WTC11 (cell line): ENCODE measurements at places on chromosomes 6 and 20. TPM values are rescaled to one million over a fixed set of nuclear protein-coding genes. Genes with fewer than 3 reads are reported as not detected.

- peaks cover 75% of the 10 kb centered on the region for H3K4me1 ChIP-seq
- no peaks in the 10 kb centered on the region for H3K36me3 ChIP-seq
- no peak for DNase-seq
- no peak overlapping the region for H3K4me3 ChIP-seq
Measured at GRCh38 chr6:136960781-136961180, 38.7 kb downstream of the SLC35D3 start.

The PRL gene
- not detected in 3 replicates for total RNA-seq

The LPA gene
- 0.60 to 0.66 TPM (median 0.61 TPM) in 3 replicates for total RNA-seq

DNA sequence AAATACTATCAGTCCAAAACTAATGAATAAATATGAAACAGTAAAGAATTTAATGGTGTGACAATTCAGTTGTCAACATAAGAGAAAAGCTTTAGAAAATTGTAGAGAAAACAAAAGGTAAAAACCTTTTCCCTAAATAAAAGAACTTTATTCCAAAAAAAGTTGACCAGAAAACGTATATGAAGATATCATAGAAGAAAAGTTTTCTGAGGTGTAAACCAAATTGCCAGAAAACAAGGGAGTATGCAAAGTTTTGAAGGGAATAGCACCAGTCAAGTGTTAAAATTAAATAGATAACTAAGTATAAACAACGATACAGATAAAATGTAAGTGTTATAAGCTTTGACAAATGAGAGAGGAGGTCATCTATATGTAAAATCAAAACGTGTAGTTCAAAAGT, 104.9 kb downstream of the HIVEP1 start:
- DNase-seq, result no peak
- H3K27ac ChIP-seq, result no peak overlapping the region
- H3K36me3 ChIP-seq, result peaks cover 29% of the 10 kb centered on the region
- H3K4me1 ChIP-seq, result peaks cover 28% of the 10 kb centered on the region

The CASS4 gene
- 0.11 to 0.14 TPM (median 0.13 TPM) in 3 replicates for total RNA-seq

GRCh38 chr6:72822691-72823090, 200.8 kb downstream of the KCNQ5 start:
- no peaks in the 10 kb centered on the region for H3K27me3 ChIP-seq
- no peak overlapping the region for H3K27ac ChIP-seq
- H3K4me1 ChIP-seq, result peaks cover 6% of the 10 kb centered on the region
- H3K4me3 ChIP-seq, result no peak overlapping the region
- no peaks in the 10 kb centered on the region for H3K36me3 ChIP-seq

DNA sequence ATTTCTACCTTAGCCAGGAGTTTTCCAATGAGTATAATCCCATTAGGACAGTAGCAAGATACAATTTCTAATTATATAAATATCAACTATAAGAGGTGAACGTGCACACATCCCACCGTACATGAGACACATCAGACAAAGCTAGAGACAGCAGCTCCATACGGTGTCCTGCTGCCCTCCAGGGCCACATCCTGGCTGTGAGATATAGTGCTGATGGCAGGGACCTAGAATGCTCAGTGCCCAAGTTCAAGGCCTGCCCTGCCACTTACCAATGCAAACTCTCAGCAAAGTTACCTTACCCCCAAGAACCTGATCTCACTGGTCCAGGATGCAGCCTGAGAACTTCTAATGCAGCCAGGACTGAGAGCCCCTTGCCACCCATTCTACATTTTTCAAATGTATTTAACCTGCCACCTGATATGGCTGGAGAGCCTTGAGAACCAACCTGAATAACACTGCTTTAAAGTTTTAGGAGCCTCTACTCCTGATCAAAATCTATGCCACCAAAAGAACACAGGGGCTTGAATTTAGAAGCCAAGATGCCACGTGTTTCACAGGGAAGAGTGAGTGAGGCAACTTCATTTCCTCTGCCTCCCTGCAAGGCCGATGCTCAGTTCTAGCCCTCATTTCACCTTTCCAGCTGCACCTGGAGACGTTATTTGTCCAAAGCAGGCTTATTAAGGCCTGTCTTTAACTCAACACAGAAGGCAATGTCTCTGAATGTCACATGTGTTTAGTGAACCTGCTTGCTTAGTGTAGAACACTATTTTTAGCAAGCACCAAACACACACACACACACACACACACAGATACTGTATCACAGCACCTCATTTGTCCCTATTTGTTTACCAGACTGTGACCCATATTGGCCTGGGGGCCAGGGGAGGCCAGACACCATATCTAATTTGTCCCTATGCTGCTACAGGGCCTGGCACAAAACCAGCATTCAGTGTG, 6.1 kb downstream of the NFATC2 start:
- H3K36me3 ChIP-seq, result no peaks in the 10 kb centered on the region
- no peak overlapping the region for H3K27ac ChIP-seq
- peaks cover 4% of the 10 kb centered on the region for H3K4me1 ChIP-seq
- H3K27me3 ChIP-seq, result no peaks in the 10 kb centered on the region; the same call in 1 of the 2 replicates

The EPHA7 gene
- 7.4 to 9.6 TPM (median 7.9 TPM) in 3 replicates for total RNA-seq

DNA sequence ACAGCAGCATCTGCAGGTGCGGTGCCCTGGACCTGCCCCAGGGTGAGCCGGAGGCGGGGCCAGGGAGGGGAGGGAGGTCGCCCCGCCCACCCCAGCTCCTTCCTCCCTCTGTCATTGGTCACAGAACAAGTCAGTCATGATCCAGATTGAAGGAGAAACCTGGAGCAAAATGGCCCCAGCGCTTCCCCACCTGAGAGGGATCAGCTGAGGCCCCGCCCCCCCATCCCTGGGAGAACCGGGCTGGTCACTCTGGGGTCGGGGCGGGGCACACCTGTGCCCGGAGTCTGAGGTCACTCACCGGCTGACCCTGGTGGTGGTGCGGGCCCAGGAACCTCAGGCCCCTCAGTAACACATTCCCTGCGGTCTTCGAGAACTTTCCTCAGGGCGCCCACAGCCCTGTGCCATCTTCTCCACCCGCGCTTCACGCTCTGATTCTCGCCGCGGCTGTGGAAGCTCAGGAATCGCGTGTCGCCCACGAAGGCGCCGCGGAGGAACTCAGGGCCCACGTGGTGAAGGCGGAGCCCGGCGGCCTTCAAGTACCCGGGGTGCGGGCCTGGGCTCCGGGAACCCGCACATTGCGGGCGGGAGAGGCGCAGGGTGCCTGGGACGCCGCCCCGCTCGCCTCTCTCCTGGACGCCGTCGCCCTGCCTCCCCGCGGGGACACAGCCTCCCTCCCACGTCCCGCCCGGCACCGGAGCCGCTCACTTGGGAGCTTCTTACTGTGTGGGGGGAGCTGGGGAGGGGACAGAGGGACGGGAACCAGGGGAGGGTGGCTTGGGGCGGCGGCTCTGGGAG, 36.4 kb upstream of the HLA-C start:
- DNase-seq, result peak; percentile 88
- no peak overlapping the region for H3K27ac ChIP-seq
- no peaks in the 10 kb centered on the region for H3K4me1 ChIP-seq
- peaks cover 50% of the 10 kb centered on the region for H3K27me3 ChIP-seq
- H3K36me3 ChIP-seq, result no peaks in the 10 kb centered on the region

- H3K27ac ChIP-seq, result no peak overlapping the region; the same call in 1 of the 2 replicates
- peaks cover 9% of the 10 kb centered on the region for H3K36me3 ChIP-seq
- no peak for DNase-seq
- no peak overlapping the region for H3K4me3 ChIP-seq
- peaks cover 18% of the 10 kb centered on the region for H3K4me1 ChIP-seq
- no peaks in the 10 kb centered on the region for H3K27me3 ChIP-seq
Measured at GRCh38 chr6:53048431-53049195, 16.6 kb upstream of the FBXO9 start.

DNA sequence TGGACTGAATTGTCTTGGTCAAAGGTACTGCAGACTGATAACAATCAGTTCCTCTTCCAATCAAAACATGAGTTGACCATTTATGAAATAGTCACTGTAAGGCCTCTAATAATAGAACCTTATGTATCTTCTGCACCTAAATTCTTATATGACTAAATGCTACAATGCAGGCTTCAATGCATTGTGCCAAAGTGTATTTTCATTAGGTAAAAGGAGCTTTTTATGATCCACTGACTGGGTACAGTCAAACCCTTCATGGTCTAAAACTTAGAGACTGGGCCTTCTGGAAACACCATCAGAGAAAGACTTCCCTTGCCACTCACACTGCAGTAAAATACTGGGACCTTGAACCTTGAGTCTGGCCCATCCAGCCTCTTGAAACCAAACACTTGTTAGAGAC, 16.3 kb downstream of the LGSN start:
- no peak overlapping the region for H3K27ac ChIP-seq
- no peak overlapping the region for H3K4me3 ChIP-seq
- H3K36me3 ChIP-seq, result peaks cover 4% of the 10 kb centered on the region; the same call in 1 of the 2 replicates
- H3K4me1 ChIP-seq, result no peaks in the 10 kb centered on the region

DNA sequence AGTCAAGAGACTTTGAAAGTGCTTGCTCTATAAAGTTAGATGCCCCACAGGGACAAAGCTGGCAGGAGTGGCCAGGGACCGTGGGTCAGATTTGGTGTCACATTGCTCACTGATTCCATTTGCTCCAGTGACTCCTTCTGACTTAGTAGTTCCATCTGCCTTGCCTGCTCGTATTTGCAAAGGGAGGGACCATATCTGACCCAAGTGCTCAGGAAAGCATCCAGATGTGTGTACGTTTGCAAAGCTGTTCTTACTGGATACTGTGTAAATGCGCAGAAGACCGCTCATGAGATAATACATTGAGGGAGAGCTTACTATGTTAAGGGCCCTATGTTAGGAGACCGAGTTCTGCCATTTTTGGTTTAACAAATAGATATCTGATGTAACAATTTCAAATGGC, 21.2 kb upstream of the CCN6 start:
- no peak overlapping the region for H3K4me3 ChIP-seq
- no peaks in the 10 kb centered on the region; the same call in 1 of the 2 replicates for H3K27me3 ChIP-seq
- no peak for DNase-seq
- peaks cover 8% of the 10 kb centered on the region for H3K4me1 ChIP-seq
- H3K27ac ChIP-seq, result no peak overlapping the region

The SAMD3 gene
- total RNA-seq, result 1.2 to 1.7 TPM (median 1.4 TPM) in 3 replicates

GRCh38 chr6:139944976-139945375, 570.5 kb upstream of the CITED2 start:
- no peaks in the 10 kb centered on the region for H3K27me3 ChIP-seq
- H3K4me1 ChIP-seq, result peaks cover 39% of the 10 kb centered on the region
- H3K27ac ChIP-seq, result no peak overlapping the region
- DNase-seq, result no peak
- no peak overlapping the region for H3K4me3 ChIP-seq
- peaks cover 5% of the 10 kb centered on the region; the same call in 1 of the 2 replicates for H3K36me3 ChIP-seq

DNA sequence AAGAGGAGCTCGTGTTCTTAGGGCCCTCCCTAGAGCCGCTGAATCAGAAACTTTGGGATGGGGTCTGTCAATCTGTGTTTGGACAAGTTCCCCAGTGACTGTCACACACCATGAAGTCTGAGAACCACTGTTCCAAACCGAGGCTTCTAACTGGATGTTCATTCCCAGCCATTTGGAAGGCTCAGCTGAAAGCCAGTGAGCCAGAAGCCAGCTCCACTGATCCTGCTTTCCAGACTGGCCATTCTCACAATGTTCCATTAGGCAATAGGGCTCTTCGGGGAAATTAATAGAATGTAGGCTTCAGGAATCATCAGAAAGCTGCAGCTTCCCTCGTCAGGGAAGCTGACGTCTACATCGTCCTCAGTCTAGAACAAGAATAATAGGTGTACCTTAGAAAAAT, 90.8 kb upstream of the QKI start:
- H3K4me1 ChIP-seq, result 0 out of 2 replicates have a peak, but pooled peaks cover 3% of the 10 kb centered on the region
- H3K27ac ChIP-seq, result no peak overlapping the region
- H3K4me3 ChIP-seq, result no peak overlapping the region
- H3K36me3 ChIP-seq, result no peaks in the 10 kb centered on the region

The AFG1L gene
- total RNA-seq, result 7.2 to 8.7 TPM (median 7.9 TPM) in 3 replicates

- H3K27ac ChIP-seq, result peak within 1 kb of the TSS; percentile 38
- peak; percentile 99 for DNase-seq
Measured at GRCh38 chr6:36027501-36028087, at the start of gene MAPK14. Gene MAPK14, plus strand, starts transcription at chr6:36027808. Its CDS starts 350 bp downstream, at chr6:36028158.

- H3K36me3 ChIP-seq, result no peaks in the 10 kb centered on the region
- no peaks in the 10 kb centered on the region for H3K27me3 ChIP-seq
- DNase-seq, result no peak
- no peak overlapping the region for H3K4me3 ChIP-seq
Measured at GRCh38 chr6:128131036-128131435, 230.2 kb upstream of the THEMIS start.

DNA sequence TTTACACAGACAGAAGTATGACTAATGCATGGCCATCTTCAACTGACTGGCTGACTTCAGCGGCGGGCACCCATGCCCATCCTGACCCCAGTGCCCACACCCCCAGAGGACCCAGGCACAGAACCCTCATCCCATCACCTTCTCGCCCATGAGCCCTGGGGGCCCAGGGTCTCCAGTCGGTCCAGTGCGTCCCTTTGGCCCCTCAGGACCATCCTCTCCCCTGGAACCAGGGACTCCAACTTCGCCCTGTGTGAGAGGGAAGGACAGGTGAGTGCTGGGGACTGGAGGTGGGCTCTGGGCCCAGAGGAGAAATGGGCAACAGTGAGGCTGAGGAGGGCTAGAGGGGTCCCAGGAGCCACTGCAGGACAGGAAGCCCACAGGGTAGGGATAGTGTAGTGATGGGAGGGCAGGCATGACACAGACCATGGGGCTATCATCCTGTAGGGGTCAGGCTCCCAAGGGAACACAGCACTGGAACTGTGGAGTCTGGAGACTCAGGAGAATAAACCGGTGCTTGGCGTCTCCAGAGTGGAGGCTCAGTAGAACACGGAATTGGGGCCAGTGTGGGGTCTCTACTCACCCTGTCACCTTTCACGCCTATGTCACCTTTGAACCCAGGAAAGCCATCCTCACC, 16.7 kb downstream of the COL11A2 start:
- H3K27me3 ChIP-seq, result peaks cover 11% of the 10 kb centered on the region; the same call in 1 of the 2 replicates
- no peak overlapping the region for H3K27ac ChIP-seq
- H3K4me1 ChIP-seq, result 0 out of 2 replicates have a peak, but pooled peaks cover 3% of the 10 kb centered on the region
- no peak for DNase-seq
- H3K4me3 ChIP-seq, result no peak overlapping the region

The STXBP5 gene
- total RNA-seq, result 9.9 to 13.2 TPM (median 9.9 TPM) in 3 replicates

DNA sequence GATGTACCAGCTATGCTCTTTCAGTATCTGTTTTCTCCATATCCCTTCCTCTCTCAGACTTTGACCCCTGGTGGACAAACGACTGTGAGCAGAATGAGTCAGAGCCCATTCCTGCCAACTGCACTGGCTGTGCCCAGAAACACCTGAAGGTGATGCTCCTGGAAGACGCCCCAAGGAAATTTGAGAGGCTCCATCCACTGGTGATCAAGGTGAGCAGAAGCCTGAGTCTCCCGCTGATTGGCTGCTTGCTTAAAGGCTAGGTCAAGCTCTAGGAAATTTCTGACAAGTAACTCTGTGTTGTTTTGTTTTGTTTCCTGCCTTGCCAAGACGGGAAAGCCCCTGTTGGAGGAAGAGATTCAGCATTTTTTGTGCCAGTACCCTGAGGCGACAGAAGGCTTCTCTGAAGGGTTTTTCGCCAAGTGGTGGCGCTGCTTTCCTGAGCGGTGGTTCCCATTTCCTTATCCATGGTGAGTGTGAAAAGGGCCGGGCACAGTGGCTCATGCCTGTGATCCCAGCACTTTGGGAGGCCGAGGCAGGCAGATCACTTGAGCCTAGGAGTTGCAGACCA, 28.6 kb downstream of the C6orf89 start:
- no peak overlapping the region for H3K4me3 ChIP-seq
- peaks cover 5% of the 10 kb centered on the region for H3K4me1 ChIP-seq
- H3K36me3 ChIP-seq, result no peaks in the 10 kb centered on the region
- H3K27me3 ChIP-seq, result no peaks in the 10 kb centered on the region
- H3K27ac ChIP-seq, result peak overlapping the region; percentile 95
- DNase-seq, result peak; percentile 70

GRCh38 chr6:16522937-16523336, 238.3 kb downstream of the ATXN1 start:
- no peak overlapping the region for H3K27ac ChIP-seq
- H3K4me3 ChIP-seq, result no peak overlapping the region
- DNase-seq, result no peak
